ENCODE measurements at places on chromosomes 16 and 17.

DNA sequence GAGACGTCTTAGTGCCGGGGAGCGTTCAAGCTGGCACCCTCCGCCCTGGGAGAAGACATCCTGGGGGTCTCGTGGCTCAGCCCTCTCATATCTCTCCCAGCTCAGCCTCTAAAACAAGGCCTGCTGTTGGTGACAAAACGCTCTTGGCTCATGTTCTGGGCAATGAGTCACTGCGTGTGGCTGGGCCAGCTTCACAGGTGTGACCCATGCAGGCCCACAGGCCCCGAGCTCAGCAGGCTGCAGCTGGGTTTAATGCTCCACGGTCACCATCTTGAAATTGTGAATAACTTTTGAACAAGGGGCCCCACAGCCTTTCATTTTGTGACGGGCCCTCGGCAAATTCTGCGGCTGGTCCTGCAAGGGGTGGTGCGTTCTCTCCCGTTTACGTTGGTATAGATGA lies 22.4 kb downstream of the GAA start:
- DNase-seq = no peak

GRCh38 chr17:44376124-44376523 lies 12.5 kb upstream of the FAM171A2 start:
- no peak for DNase-seq

DNA sequence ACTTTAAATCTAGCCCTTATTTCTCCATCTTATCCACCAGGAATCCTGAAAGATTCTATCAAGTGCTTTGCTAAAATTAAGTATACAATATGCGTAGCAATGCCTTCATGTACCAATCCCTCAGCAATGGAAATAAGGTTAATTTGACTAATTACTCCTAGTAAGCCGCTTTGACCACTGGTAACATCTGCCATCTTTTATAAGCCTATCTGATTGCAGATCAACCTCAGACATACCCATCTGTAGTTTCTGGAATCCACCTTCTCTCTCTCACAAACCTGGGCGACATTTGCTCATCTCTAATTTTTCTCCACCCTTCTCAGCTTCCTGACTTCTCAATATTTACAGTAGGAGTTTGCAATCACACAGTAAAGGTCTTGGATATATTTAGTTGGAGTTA lies 138.8 kb upstream of the CRHR1 start:
- DNase-seq = no peak

- DNase-seq = no peak
Measured at GRCh38 chr17:18986541-18987229, 17.9 kb downstream of the FAM83G start.

DNA sequence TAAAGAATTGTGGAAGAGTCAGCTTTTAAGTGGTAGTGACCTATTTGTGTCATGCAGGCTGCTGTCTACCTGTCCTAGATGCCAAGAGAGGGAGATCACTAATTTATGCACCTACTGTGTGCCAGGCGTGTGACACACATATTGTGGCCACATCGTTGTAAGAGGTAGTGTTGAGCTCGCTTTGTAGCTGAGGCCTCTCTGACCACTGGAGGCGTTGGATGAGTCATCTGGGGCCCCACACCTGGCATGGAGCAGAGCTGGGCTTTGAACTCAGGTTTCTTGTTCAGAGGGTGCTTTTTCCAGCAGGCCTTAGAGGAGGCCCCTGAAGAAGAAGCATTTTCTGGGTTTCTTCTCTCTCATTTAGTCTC lies 52.3 kb upstream of the LGALS9 start:
- no peak for DNase-seq

- peak; percentile 64 for DNase-seq
Measured at GRCh38 chr17:38745545-38745944, 2.6 kb downstream of the PCGF2 start.

DNA sequence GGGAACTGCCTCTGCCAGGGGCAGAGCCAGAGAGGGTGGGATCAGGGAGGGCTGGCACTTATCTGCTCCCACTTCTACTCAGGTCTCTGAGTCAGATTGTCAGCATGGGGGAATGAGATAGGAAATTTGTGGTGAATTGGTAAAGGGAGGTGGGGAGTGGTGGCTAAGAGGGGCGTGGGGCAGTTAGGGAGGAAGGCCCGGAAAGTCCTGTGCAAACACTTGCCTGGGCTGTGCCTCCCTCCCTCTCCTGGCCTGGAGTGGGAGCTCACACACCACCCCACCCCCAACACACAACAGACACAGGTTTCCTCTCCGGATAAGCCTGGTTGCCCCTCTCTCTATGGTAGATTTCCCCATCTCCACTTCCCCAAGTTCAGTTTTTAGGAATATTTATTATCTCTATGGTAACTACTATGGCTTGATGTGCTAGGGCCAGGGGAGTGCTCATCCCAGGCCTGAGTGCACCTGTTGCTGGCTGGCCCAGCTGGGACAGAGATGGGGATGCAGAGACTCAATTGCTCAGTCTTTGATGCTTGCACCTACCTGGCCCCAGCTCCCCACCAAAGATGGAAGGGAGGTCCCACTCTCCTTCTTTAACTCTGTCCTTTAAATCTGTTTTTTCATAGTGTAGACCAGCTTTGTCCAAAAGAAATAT lies 2.7 kb downstream of the SPNS2 start:
- DNase-seq = no peak

GRCh38 chr16:68299571-68300453 lies 10.9 kb downstream of the SLC7A6OS start:
- DNase-seq = no peak

DNA sequence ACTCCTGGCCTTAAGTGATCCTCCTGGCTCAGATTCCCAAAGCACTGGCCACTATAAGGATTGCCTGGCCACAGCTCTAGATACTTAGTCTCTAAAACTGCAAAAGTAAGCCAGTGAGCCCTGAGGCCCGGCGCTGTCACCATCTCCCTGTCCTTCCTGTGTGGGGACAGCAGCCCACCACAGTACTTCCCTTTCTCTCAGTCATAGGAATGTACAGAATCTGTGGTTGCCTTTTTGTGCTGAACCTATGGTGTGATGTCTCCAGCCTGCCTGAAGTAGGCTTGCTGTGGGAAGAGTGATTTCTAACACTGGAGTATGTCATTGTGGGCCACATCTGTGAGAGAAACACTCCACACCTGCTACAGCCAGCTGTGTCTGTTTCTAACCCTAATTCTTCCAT lies 24.7 kb downstream of the NTAN1 start:
- DNase-seq = no peak

DNA sequence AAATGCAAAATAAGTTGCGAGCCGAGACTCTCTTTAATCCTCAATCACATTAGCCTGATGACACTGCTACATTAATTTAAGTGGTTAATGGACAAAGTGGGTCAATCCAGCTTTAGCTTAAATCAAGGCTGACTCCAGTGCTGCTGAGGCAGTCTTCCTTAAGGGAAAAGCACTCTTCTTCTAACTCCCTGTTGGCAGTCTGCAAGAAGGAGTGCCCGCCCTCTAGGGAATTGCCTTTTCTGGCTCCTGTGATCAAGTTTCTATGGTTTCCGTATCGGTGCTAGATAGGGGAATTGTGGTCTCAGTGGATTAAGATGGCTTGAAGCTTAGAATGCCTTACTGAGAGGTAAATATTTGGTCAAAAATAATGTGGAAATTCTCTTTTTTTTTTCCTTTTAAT lies 41.0 kb downstream of the HS3ST3B1 start:
- DNase-seq = no peak

GRCh38 chr17:2054512-2055291 lies at the start of gene HIC1:
Gene HIC1, plus strand, starts transcription at chr17:2055103. Its CDS starts 1,588 bp downstream, at chr17:2056691.
- no peak for DNase-seq

DNA sequence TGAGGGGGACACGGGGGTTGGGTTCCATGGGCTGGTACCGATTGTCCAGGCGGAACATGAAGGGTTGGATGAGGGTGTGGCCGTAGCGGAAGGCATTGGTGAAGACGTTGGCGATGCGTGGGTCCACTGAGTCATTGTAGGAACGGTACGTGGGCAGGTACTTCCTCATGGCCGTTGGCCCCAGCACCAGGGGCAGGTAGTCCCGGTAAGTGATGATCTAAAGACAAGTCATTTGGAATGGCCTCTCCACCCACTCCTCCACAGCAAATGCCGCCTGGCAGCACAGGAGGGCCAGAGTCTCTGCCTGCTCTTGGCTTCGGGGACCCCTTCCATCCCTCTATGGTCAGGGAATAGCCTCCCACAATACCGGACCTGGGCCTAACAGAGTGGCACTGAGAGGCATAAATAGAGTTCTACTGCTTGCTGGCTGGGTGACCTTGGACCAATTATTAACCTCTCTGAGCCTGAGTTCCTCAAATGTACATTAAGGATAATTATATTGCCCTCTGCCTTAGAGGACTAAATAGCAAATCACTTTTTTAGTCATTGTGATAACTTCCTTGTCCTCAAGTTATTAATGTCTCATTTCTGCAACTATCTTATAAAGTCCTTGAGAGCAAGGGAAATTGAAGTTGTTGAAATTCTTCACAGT lies 7.2 kb downstream of the MPO start:
- DNase-seq = no peak

DNA sequence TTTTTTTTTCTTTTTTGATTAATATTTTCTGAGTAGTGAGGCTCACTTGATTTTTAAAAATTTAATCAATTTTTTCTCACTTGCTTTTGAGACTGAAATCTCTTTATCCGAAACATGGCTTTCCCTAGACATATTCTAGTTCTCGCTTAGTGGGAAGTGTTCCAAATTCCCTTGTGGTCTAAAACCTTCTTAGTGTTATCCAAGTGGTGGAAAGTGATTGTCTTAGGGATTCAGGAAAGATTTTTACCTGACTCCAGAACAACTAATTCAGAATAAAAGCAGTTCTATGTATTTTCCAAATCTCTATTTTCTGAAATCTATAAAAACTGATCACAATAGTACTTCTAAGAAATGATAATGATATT lies 178.8 kb downstream of the MAP2K6 start:
- DNase-seq = no peak

All from NCI-H187 treated with DMSO at 0.1 percent for 48 hours (cell line).